ENCODE measurements at places on chromosomes 12 and 14.
A peak's percentile ranks its signal among the peaks of the same experiment; 100 is the strongest.

- DNase-seq: no peak
Observed at GRCh38 chr14:95901054-95901453, 24.4 kb downstream of the TUNAR start.

GRCh38 chr12:109735051-109735521 lies 21.5 kb downstream of the FAM222A start:
- no peak for DNase-seq

GRCh38 chr12:125470838-125471783 lies 405.9 kb downstream of the AACS start:
- no peak for DNase-seq

GRCh38 chr14:57865403-57866198 lies at the start of gene SLC35F4:
SLC35F4 (minus strand) TSS chr14:57866092.
- peak; percentile 89 for DNase-seq

- DNase-seq: peak; percentile 8
Observed at GRCh38 chr12:22481547-22482104, 62.7 kb downstream of the C2CD5 start.

GRCh38 chr12:70190262-70191010 lies 52.8 kb upstream of the CNOT2 start:
- no peak for DNase-seq

GRCh38 chr12:54240129-54240528 lies 39.8 kb downstream of the CBX5 start:
- no peak for DNase-seq

DNA sequence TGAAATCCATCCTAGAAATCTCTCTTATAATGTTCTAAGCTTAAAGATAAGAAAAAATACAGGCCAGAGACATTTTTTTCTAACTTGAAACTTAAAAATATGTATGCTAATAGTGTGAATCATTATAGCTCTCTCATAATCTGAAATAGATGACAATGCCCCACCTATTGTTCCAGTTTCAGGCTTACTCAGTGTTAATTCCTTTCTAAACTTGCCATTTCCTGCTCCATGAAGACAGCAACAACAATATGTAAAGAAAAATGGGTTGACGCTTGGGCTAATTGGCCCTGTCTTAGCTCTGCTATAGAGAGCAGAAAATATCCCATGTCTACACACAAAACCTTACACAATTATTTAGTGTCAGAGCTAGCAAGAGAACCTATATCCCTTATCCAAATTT lies 37.1 kb downstream of the LMO3 start:
- no peak for DNase-seq

DNA sequence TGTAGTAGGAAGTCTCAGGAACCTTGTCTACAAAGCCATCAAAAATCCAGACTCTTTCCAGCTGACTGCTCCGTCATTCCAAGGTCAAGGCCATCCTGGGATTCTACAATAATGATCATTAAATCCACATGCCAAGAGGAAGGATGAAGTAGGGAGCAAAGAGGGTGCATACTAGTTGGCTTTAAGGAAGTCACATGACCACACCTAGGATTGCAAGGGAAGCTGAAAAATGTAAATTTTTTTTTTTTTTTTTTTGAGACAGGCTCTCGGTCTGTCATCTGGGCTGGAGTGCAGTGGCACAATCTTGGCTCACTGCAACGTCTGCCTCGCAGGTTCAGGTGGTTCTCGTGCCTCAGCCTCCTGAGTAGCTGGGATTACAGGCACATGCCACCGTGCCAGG lies 7.3 kb upstream of the MRPL42 start:
- DNase-seq: no peak

DNA sequence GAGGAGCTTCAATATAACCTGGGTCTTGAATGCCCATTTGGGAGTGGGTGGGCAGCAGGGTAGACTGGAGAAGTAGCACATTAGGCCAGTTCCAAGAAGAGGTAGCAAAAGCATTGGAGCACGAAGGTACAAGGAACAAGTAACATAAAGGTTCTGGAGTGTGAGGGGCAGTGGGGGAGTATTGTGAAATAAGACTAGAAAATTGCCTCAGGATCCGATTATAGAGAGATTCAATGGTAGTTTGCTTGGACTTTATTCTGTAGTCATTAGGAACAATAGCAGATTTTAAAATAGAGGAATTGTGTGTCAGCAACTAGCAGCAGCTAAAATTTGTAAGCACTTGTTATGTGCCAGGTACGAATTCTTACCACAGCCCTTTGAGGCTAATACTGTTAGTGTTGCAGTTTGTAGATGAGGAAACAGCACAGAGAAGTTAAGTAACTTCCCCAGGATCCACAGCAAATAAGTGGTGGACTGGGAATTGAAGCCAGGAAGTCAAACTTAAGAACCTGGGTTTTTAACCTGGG lies 61.8 kb downstream of the PPFIBP1 start:
- DNase-seq: no peak

DNA sequence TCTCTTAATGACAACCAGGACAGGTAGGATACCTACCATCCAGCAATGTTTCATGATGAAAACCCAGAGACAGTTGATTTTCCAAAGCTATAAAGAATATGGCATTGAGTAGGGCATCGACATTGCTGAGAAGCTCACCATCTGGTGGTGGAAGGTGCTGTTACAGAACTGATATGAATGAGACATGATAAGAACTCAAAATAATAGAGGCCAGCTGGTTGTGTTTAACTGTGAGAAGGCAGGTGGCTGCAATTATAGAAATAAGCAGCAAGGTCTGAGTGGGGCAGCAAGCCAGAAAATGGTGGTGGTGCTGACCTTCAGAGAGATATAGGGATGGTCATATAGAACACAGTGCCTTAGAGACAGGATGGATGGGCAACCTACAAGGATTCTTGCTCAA lies 449.7 kb downstream of the BTG1 start:
- DNase-seq: no peak

DNA sequence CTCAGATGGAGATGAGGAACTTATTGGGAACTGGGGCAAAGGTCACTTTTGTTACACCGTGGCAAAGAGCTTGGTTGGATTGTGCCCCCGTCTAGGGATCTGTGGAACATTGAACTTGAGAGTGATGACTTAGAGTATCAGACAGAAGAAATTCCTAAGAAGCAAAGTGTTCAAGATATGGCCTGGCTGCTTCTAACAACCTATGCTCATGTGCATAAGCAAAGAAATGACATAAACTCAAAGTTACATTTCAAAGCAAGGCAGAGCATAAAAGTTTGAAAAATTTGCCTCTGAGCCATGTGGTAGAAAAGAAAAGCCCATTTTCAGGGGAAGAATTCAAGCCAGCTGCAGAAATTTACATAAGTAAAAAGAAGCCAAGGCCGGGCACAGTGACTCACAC lies 21.5 kb upstream of the RAP1B start:
- DNase-seq: no peak

DNA sequence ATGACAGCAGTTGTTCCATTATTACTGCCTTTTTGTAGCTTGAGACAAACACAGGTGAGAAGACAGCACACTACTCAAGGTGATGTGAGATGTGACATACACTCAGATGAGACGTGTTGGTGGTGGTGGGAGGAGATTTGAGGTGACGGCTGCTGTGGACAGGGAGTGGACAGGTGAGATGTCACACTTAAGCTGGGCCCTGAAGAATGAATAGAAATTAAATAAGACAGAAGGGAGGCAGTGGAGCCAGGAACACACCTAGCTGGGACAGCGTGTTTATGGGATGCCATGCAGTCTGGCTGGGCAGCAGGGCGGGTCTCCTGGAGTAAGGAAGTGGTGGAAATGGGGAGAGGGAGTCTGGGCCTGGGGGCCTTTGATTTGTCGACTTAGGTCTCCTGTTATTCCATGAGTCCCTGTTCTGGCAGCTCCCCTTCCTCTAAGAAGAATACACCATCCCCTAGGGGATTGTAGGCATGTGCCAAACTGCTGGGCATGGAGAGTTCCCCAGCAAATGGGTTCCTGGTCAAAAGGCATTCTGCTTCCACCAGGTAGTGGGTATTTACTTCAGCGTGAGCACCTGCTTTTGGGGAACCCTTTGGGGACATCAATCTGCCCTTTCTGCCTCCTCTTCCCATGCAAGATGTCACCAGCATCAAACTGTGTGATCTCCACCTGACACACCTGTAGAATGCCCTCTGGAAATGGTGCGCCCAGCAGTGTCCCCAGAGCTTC lies 71.2 kb upstream of the ESRRB start:
- no peak for DNase-seq

GRCh38 chr12:3375326-3375725 lies 115.7 kb upstream of the PRMT8 start:
- no peak for DNase-seq

GRCh38 chr12:47449797-47450196 lies 256.0 kb downstream of the RPAP3 start:
- no peak for DNase-seq

GRCh38 chr12:131089531-131090273 lies 136.0 kb downstream of the ADGRD1 start:
- DNase-seq: no peak

DNA sequence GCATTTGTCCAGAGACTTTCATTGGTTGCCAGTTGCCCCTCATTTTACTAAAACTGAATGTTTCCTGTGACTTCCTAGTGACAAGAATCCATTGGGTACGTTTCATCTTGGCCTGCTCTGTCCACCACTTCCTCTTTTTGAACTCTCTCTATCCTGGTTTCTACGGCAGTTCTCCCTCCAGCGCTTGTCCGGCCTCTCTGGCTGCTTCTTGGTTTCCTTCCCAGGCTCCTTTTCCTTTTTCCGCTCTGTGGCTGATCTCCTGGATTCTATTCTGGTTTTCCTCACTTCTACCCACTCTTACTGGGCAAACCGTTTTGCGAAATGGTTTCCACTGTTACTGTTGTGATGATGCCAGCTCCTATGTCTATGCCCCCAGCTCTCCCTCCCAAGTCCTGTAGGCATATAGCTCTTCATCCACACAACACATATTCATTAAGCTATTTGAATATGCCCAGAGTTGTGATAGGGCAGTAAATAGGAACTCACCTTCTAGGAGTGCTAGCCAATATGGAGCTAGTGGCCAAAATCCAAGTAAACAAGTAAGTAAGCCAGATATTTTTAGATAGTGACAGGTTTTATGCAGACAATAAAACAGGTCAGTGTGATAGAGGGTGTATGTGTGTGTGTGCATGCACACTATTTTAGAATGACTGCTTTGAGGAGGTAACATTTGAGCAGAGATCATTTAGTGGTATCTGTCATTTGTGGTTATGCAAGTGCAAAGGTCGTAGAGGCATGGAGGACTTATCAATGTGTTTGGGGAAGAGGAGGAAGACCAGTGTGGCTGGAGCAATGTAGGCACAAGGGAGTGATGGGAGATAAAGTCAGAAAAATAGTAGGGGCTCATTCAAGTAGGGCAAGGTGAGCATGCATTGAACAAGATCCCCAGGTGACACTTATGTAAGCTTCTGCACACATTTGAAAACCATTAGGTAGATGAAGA lies 27.9 kb upstream of the CTDSP2 start:
- no peak for DNase-seq

- DNase-seq: no peak
Observed at GRCh38 chr14:64723691-64724577, 19.7 kb downstream of the PLEKHG3 start.

DNA sequence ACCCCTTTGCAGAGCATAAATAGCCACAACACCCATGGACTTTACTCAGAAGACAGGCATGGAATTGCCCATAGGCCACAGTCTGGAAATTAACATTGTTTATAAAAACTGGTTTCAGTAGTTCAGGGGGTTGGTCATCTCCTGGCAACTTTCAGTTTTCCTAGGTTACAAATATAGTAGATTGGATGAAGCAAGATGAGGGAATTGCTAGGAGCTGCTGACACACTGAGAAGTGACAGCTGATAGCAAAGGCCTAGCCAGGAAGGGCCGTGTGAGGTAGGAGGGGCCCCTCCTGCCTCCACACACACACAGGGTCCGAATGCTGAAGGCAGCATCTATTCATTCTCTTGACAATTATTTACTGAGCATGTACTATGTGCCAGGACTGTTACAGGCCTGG lies 8.3 kb downstream of the GALNT16 start:
- DNase-seq: no peak
